ENCODE measurements at places on chromosomes 1 and 21.

DNA sequence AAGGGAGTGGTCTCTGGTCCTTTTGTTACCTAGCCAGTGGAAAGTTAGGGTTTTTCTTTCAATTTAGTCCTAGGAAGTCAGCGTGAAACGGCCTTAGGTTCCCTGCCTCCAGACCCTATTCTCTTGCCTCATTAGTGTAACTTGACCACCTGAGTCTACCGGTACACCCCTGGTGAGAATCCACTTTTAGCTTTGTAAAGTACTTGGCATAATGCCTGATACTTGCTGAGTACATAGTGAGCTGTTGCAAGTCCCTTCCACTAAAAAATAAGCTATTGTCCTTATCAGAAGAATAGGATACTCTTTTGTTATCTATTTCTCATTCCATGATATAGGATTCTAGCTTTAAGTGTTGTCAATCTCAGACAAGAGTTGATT lies 228.8 kb downstream of the ST6GALNAC3 start:
- DNase-seq = no peak

DNA sequence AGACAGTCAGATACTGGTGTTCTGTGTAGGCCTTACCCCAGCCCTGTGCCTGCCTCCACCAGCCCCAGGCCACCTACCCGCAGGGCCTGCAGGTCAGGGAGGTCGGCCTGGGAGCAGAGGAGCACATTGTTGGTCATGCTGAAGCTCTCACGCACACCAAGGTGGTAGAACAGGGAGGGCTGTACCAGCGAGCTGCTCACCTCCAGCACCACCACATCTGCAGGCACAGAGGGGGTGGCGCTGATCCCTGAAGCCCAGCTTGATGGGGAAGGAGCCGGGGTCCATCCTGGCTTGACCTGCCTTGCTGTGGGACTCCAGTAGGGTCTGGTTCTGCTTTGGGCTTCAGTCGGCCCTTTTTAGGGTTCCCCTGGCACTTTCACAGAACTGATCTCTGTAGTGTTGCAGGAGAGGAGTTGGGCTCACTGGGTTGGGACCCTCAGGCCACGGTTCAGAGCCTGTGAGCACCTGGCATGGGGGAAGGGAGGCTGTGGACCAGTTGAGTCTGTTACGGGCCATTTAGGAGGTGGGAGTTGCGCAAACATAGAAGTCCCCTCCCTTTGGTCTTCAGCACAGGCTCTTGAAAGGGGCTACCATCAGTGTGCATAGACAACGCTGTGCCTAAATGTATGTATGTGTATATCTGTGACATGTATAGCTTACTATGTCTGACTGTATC lies 1.9 kb downstream of the MAP3K6 start:
- no peak for DNase-seq

DNA sequence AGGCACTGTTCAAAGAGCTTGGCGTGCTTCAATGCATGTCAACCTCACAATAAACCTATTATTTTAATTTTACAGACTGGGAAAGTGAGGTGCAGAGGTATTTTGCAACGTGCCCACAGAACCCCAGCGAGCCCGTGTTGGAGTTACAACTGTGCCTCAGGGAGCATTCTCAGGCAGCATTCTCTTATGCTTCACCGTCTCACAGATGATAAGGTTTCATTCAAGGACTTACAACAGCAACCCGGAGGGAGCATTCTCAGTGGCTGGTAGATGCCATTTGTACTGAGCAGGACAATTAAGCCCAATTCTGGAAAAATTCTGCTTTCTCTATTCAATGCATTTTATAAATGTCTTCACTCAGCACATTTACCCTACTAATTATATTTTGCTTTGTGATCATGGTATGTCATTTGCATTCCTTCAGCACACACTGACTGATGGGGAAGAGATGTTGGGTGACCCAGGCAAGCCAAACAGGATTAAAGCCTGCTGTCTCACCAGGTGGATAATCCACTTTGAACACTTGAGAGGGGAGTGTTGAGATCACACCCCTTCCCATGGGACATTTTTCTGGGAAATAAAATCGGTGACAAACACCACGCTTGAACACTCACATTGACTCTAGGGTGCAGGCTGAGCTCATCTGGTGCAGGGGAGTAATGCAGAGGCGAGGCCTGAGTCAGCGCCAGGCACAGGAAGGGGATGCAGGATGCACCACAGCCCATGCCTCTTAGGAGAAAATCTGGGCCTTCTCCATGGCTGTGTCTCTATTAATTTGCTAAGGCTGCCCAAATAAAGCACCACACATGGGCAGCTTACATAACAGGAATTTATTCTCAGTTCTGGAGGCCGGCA lies 113.9 kb downstream of the CLIC6 start:
- DNase-seq = no peak

DNA sequence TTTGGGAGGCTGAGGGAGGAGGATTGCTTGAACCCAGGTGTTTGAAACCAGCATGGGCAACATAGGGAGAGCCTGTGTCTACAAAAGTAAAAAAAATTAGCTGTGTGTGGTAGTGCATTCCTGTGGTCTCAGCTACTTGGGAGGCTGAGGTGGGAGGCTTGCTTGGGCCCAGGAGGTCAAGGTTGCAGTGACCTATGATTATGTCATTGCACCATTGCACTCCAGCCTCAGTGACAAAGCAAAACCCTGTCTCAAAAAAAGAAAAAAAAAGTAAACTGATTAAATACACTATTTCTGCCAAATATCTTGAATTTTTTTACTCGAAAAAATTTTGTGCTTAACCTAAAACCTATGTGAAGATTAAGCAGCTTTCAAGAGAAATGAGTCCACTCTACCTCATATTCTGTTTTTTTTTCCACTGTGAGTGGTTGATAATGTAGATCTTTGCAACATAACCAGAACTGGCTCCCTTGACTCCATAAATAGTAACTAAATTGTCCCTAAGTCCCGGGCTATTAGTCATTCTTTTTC lies 19.4 kb upstream of the ZNF281 start:
- DNase-seq = no peak

DNA sequence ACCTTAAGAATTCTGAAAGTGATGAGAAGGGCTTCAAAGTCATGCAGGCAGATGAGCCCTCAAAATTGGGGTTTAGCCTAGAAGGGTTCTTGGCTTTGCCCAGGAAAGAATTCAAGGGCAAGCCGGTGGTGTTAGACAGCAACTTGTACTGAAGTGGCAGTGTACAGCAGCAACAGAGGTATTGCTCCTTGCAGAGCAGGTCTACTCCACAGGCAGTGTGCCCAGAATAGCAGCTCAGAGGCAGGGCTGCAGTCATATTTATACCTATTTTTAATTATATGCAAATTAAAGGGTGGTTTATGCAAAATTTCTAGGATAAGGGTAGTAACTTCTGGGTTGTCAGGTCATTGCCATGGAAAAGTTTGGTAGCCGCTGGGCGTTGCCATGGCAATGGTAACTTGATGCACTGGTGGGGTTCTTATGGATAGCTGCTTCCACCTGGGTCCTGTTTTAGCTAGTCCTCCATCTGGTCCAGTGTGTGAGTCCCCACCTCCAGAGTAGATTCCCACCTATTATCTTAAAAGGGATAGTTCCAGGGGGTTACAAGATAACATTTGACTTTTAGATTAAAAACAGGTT lies 57.9 kb upstream of the CR2 start:
- DNase-seq = no peak

All from GM12892 (cell line).